Fibroblast of villous mesenchyme (primary cell): ENCODE measurements at places on chromosomes 16 and 17.
A peak's percentile ranks its signal among the peaks of the same experiment; 100 is the strongest.

DNA sequence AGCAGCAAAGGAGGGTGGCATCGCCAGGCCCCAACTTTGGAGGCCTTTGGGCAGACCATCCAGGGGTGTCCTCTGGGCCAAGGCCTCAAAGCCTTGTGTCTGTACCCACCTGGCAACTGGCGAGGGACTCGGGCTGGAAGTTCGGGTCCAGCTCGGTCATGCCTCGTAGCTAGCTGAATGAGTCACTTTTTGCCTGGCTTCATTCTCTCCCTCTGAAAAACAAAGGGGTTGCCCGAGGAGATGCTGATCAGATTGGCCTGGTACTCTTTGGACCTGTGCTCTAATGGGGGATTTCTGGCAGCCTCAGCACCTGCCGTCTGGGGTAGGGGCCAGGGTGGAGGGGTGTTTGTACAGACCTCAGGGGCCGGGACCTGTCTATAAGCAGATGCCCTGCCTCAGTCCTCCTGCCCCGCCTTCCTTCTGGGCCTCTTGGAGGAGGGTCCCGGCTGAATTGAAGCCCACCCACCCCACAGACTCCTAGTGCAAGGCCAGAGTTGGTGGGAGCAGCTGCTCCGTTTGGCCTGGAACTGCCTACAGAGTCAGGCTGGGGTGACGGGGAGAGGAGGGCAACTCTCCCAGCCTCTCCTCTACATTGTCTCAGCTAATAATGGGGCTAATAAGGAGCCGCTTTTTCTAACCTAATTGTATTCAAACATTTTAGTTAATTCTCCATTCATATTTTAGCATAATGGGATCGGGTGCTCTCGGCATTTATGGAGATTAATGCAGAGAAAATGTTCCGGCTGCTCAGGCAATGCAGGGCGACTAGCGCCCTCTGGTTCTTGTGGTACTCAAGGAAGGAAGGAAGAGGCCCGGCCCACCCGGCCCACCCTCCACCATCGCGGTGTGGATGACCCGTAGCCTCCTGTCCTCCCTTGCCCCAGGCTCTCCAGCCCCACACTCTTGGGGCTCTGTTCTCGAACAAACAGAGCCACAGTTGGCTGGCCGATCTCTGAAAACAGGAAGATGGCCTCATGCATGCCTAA, 21.4 kb upstream of the ABCC3 start:
- DNase-seq, result no peak

DNA sequence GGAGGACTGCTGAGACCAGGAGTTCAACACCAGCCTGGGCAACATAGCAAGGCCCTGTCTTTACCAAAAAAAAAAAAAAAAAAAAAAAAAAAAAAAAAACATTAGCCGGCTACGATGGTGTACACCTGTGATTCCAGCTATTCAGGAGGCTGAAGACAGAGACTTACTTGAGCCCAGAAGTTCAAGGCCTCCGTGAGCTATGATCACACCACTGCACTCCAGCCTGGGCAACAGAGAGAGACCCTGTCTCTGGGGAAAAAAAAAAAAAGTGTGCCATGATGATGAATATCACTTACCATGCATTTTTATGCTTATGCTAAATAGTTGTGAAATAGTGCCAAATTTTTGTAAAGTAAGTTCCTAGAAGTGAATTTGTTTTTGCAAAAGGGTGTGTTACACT, 197.0 kb downstream of the LGALS9B start:
- DNase-seq, result no peak

- DNase-seq, result no peak
Measured at GRCh38 chr17:74012465-74012864, 191.0 kb upstream of the RPL38 start.

DNA sequence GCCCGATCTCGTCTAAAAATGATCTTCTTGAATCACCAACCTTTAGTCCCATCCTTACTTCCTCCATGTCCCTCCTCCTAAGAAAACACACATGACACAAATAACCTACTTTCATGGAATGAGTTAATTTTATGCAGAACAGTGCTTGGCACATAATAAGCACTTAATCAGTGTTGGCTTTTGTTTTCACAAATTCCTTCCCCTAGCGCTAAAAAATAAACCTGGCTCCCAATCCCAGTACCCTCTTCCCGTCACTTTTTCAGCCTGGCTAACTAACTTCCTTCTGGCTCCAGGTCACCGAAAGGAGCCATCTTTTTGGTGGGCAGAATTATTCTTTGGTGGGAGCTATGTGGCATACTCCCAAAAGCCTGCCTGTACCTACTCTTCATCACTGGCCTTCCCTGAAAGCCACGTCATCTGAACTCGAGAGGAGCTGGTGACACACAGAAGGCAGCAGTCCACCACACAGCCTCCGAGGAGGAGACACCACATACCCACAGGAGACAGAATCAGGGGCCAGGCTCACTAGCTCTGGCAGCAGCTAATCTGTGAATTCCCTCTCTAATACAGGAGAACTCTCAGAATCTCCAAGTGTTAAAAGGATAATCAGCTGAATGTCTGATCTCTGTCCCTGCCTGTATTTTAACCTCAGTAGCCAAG, 114.5 kb downstream of the SMG6 start:
- no peak for DNase-seq

- no peak for DNase-seq
Measured at GRCh38 chr17:19342611-19343255, 19.8 kb downstream of the B9D1 start.

- DNase-seq, result no peak
Measured at GRCh38 chr17:61746248-61746985, 116.9 kb downstream of the BRIP1 start.

GRCh38 chr17:28746611-28747050, 2.8 kb downstream of the TRAF4 start:
- DNase-seq, result peak; percentile 20

- peak; percentile 62 for DNase-seq
Measured at GRCh38 chr17:64736804-64737492, 74.8 kb upstream of the SMURF2 start.

- DNase-seq, result no peak
Measured at GRCh38 chr17:28119046-28119445, 76.6 kb downstream of the NLK start.

GRCh38 chr16:13081825-13082331, 180.5 kb downstream of the SHISA9 start:
- DNase-seq, result no peak

DNA sequence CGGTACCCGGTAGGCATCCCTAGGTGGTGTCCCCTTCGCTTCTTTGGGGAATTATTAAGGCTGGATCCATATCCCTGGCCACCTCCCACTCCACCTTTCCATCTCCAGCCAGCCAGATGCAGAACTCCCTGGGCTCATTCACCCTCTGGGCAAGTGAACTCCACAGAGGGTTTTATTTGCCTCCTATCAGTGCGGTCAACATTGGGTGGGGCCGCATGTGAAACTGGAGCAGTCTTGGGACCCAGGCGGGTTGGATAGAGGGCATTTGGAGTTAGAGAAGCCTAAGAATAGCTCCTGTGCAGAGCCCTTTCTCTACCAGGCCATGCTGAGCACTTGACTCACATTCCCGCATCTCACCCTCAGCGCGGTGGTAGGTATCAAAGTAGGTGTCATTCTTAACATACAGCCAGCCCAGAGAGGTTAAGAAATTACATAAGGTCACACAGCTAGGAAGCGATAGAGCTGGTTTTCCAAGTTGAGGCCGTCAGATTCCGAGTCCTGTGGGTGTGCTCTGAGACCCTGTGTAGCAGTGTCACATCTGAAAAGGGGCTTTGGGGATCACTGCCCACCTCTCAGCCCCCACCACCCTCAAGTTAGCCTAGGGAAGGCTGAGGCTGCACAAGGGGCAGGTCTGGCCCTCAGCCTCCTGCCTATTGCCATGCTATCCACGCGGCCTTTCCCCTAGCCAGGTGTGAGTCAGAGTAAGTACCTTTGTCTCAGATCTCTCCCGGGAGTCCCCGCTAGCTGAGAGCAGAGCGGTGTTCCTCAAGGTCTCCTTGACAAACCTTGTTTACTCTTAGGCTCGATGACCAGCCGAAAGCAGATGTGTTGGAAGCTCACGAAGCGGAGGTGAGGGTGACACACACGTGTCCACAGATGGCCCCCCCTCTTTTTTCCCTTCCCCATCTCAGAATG, 26.9 kb upstream of the LGALS9 start:
- DNase-seq, result no peak

GRCh38 chr17:63564562-63564961, 14.3 kb downstream of the DCAF7 start:
- DNase-seq, result no peak

DNA sequence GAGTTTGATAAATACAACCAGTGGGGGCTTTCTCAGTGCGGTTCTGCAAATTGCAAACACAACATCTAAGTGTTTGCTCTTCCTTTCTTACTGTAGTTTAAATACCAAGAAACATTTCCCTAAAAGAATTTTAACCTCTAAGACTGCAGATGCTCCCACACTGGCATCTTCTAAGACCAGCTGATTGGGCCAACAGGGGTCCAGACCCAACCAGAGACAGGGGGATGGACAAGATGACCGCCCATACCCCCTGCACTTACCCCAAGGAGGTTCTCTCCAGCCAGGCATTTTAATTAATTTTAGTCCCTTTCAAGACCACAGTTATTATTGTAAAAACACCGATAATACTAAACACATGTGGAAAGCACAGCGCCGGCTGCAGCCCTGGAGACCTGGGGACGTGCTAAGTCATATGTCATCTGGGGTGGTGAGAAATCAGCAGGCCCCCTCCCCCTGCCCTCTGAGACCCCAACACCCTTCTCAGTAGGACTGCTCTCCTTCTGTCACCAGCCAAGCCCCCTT, 242.3 kb downstream of the SOX9 start:
- no peak for DNase-seq
